Stimulated activated CD4-positive, alpha-beta T cell treated with anti-CD3 and anti-CD28 coated beads, TNF-alpha, amount 100 ng/mL, for 4 hours (primary cell): ENCODE measurements at places on chromosomes 3 and 15.

DNA sequence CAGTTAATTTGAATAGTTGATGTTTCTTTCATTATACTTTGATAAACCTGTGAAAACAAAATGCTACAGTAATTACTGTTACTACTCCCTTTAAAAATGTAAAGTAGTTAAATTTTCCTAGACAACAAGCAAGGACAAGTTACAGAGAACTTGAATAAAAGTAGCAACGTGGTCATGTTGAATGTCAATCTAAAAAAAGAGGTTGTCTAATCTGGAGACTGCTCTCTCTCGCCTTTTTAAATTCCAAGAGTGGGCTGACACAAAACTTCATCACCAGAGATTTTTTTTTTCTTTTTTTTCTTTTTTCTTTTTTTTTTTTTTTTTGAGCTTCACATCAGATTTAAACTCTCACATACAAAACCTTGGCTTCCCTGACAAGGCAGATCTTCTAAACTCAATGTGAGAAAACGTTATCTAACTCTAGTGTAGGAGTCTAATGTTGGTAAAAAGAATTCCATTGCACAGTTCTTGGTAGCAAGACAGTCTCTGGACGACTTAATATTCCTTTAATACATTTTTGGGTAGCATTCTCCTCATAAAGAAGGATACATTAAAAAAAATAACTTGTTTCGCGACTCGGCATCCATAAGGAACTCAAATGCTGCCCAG is 4.1 kb downstream of the FOXP1 start:
- no peak for DNase-seq

- no peak for DNase-seq
Observed at GRCh38 chr3:87771337-87772192, 287.2 kb downstream of the CGGBP1 start.

- no peak for DNase-seq
Observed at GRCh38 chr3:186125118-186125517, 16.2 kb upstream of the ETV5 start.

GRCh38 chr3:133490468-133491351 is 82.8 kb upstream of the CDV3 start:
- peak; percentile 45 for DNase-seq

GRCh38 chr3:171972871-171973348 is 66.5 kb upstream of the FNDC3B start:
- DNase-seq = no peak

DNA sequence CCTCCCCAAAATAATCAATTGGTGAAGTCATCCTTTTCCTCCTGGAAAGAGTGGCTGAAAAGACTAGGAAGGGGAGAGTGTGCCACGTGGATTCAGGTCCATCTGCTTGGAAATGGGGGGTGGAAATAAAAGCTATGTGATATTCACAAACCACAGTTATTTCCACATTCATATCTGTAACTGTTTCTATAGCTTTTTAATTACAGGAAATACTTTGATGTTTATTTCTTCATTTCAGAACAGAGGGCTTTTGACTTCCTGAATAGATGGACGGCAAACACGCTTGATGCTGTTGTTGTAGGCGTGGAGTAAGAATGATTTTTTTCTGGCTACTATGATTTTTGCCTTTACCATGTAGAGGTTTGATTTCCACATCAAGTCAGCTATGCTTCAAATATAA is 10.1 kb downstream of the AADACL2 start:
- DNase-seq = no peak

- no peak for DNase-seq
Observed at GRCh38 chr3:134086616-134087015, 56.9 kb upstream of the SLCO2A1 start.

GRCh38 chr3:18641916-18642315 is 216.8 kb upstream of the SATB1 start:
- DNase-seq = no peak

GRCh38 chr15:82128401-82129148 is 82.8 kb upstream of the MEX3B start:
- DNase-seq = no peak

GRCh38 chr15:80920271-80920699 is 69.3 kb downstream of the MESD start:
- DNase-seq = no peak

GRCh38 chr3:158863247-158863646 is 61.4 kb downstream of the MFSD1 start:
- no peak for DNase-seq
